Activated CD4-positive, alpha-beta T cell treated with anti-CD3 and anti-CD28 coated beads, Interleukin-2, amount 50 U/mL, for 1 hour (primary cell): ENCODE measurements at places on chromosomes 5 and 9.

DNA sequence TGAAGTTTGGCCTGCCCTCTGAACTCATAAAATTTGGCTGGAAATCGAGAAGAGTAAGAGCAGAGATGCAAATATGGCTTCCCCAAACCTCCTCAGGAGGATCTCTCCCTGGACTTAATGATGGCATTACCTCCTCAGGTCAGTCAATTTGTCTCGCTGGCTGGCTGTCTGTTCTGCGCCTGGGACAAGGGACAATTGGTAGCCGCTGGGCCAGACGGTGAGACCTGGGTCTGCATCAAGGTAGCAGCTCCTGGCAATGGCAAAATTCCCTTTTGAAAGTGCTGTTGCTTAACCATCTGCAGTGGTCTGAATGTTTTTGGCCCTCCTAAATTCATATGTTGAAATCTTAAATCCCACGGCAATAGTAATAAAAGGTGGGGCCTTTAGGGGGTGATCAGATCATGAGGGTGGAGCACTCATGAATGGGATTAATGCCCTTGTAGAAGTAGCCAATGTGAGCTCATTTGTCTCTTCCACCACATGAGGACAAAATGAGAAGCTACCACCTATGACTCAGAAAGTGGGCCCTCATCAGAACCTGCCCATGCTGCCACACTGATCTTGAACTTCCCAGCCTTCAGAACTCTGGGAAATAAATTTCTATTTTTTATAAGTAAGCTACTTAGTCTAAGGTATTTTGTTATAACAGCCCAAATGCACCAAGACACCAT lies 439.3 kb upstream of the KLF4 start:
- no peak for DNase-seq

- no peak for DNase-seq
These were observed 307.3 kb upstream of the KCNN2 start for GRCh38 chr5:114054594-114054993.

DNA sequence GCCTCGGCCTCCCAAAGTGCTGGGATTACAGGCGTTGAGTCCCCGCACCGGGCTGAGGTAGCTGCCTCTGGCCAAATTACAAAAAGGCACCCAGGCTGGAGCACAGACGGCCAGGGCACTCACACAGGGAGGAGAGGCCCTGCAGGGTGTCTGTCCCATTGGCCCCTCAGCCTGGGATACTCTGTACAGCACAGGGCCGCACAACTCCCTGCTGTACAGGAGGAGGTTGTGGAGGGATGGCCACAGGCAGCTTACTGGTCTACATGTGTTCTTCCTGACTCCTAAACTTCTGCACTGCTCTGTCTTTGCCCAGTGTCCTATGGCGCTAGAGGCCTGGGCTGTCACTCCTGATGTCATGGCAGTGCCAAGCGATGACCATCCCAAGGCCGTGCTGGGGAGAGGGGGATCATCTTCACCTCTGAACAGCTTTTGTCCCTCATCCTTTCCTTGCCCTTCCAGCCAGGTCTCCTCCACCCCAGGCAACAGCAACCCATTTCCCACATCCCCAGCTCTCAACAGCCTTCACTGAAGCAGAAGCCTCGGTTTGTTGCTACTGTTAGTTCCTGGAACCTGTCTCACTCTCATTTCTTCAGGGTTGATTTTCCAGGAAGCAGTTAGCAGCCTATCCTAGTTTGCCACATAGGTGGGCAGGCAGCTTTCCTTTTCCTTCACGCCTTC lies 1.8 kb upstream of the CNOT6 start:
- no peak for DNase-seq

GRCh38 chr5:126888175-126888574 lies 111.2 kb downstream of the LMNB1 start:
- no peak for DNase-seq

DNA sequence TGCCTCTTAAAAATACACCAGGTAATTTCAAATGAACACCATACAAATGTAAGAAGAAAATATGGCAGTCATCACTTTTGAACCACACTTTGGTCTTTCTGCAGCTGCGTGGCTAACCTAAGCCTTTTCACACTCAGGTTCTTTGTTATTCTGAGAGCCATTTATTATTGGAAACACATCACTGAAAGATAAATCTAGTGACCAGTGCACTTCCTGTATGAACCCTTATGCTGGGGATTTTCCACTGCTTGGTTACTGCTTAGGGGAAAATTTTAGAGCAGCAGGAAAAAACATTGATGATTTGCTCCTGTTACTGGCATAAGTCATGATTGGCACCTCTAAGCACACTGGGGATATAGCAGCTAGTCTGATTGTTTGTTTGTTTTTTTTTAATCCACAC lies 58.6 kb upstream of the RANBP3L start:
- no peak for DNase-seq

DNA sequence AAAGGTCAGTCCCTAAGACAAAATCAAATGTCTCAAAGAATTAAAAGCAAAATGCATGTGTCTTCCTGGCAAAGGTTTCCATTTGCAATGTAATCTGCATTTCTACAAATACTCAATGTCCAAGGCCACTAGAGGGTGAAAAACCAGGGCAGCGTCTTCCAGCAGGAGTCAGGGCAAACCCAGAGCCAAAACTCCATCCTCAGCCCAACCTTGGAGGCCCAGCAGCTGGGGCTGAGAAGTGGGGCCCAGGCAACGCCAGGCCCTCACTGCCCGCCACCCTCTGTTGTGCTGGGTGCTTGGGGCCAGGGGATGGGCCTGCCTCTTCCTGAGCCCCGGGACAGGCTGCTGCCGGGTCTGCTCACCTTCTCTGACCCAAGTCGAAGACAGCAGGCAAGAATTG lies 200.1 kb downstream of the PAX5 start:
- DNase-seq, result no peak

GRCh38 chr5:154784856-154785255 lies 29.7 kb downstream of the LARP1 start:
- DNase-seq, result no peak

- no peak for DNase-seq
These were observed 984.9 kb downstream of the TLE4 start for GRCh38 chr9:80556631-80557030.

DNA sequence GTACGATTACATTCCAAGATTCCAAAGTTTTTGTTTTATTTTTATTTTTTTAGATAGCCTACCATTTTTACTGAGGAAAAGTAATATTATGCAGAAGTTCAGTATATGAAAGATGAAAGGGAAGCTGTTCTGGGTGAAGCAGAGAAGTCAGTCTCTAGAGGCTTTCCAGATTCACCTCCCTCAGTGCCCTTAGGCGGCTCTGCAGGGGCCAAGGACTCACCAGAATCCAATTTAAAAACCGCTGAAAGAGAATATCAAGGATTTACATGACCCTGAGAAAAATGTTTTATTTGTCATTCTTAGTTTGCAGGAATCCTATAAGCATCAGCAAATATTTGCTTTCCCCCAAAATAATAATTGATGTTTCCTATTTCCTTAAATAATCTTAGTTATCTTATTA lies 1084.6 kb upstream of the ARRDC3 start:
- DNase-seq, result no peak

- no peak for DNase-seq
These were observed 1.8 kb downstream of the GZMA start for GRCh38 chr5:55104036-55104772.

GRCh38 chr5:119811458-119811857 lies 182.1 kb downstream of the FAM170A start:
- no peak for DNase-seq

GRCh38 chr5:154157483-154158378 lies 32.8 kb upstream of the GALNT10 start:
- DNase-seq, result no peak

- DNase-seq, result no peak
These were observed 21.2 kb upstream of the PANK3 start for GRCh38 chr5:168600409-168600808.

GRCh38 chr5:118295045-118295444 lies 693.3 kb downstream of the DTWD2 start:
- no peak for DNase-seq

- no peak for DNase-seq
These were observed 58.0 kb downstream of the GPR21 start for GRCh38 chr9:123091459-123091858.

DNA sequence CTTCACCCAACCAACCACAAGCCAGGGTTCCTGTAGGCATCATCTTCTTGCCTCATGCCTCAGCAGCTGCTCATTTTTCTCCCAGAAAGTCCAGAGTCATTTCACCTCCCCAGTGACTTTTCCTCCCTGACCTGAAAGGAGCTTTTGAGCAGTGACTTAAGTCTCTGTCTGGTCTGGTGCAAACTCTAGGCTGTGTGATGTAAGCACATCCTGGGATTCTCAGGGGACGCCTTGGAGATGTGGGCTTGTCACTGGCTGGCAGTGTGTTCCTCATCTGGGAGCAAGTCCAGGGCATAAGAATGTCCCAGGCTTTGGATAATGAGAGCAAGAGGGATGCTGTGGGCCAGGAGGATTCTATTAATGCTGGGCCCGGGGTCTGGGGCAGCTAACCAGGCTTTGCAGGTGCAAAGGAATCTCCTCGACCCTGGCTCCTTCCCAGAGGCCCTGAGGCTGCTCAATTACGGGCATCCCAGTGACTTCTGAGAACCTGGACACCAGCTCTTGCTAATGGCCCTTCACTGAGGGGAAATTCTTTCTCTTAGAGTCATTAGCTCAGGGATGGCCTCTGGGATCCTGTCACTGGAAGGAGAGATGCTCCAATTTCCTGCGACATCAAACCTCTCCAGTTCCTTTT lies 211.0 kb upstream of the PANK3 start:
- DNase-seq, result no peak

DNA sequence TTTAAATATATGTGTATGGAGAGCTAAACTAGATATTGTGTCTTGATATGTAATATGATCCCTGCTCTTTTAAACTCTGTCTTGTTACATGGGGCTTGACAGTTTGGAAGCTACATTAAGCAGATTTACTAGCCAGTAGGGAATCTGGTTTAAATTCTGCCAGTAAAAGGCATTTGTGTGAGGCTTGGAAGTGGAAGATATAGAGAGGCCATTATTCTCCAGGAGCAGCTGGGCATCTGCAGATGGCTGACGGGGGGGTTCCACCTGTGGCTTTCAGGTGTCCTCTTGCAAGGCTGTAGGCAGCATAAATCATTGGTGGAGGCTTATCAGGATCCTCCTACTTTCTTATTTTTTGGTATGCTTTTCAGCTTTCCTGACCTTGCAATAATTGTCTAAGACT lies 179.1 kb upstream of the FBXL7 start:
- no peak for DNase-seq

DNA sequence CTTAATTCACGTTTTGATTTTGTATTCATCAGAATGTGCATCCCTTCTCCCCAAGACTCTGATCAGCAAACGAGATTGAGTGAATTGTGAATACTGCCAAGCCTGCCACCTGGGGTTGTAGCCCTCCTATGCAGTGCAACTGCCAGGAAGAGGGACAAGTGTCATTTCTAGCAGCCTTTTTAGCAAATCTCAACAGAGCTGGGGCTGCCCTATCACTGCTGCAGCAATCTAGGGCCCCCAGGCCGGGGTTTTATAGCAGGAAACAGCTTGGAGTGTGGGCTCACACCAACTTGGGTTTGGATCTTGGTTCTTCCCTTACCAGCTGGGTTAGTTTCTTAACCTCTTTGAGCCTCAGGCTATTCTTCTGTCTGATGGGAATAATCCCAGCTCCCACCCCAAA lies 4.0 kb downstream of the CSF1R start:
- DNase-seq, result no peak

GRCh38 chr9:127569886-127570401 lies 42.1 kb upstream of the STXBP1 start:
- no peak for DNase-seq

DNA sequence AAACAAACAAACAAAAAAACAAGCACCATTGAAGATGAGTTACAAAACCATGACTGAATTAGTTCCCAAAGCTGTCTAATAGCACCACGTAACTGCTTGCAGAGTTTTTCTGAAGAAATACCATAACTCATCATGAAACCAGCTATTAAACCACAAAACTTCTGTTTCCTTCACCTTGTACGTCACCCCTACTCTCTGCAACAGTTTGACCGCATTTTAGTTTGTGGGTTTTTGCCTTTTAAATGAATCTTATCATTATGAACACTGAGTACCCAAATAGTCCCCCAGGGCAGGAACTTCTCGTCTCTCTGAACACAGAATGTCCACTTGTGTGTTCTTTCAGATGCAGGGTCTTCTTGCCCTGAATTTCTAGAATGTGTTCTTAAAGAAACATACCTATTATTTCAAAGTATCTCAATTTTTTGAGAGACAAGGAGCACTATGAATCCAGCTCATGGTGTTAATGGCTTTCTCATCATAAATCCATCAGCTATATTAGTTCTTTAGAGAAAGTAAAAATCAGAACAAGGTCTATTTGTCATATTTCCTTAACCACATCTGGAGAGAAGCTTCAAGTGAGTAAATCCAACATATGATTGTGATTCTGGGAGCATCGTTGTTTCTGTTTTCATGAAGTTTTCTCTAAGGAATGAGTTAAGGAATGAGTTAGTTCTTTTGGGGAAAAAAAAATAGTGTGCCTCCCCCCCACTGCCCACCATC lies 210.6 kb downstream of the AUH start:
- DNase-seq, result no peak

GRCh38 chr5:98299435-98299834 lies 474.0 kb upstream of the RGMB start:
- no peak for DNase-seq

GRCh38 chr5:2729189-2729588 lies 22.3 kb downstream of the IRX2 start:
- no peak for DNase-seq

GRCh38 chr5:34844106-34844505 lies 5.1 kb downstream of the TTC23L start:
- no peak for DNase-seq
